ENCODE measurements at places on chromosomes 2 and 18.

DNA sequence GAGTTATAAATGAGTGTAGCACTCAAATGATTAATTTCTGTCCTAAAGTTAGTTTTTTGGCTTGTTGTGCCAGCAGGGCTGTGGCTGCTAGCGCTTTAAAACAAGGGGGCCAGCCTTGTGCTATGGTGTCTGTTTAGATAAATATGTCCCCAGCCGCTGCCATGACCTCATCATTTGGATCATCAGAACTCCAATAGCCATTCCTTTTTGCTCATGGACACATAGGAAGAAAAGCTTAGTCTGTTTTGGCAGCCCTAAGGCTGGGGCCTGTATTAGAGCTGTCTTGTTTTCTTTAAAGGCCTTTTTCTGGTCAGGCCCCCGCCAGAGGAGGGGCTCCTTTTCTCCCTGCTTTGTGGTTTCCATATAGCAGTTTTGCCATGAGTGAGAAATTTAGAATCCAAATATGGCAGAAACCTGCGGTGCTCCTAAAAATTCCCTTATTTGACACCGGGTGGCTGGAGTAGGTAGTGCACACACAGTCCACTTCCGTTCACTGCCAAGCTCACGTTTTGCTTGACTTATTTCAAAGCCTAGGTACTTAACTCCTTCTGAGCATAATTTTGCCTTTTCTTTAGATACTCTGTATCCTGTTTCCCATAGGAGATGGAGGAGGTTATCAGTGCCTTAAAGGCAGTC lies 60.4 kb upstream of the SLC35G4 start:
- DNase-seq, result no peak

GRCh38 chr2:234476766-234477165 lies 20.1 kb downstream of the ARL4C start:
- DNase-seq, result no peak

GRCh38 chr2:100801402-100801801 lies 18.5 kb upstream of the NPAS2 start:
- no peak for DNase-seq

DNA sequence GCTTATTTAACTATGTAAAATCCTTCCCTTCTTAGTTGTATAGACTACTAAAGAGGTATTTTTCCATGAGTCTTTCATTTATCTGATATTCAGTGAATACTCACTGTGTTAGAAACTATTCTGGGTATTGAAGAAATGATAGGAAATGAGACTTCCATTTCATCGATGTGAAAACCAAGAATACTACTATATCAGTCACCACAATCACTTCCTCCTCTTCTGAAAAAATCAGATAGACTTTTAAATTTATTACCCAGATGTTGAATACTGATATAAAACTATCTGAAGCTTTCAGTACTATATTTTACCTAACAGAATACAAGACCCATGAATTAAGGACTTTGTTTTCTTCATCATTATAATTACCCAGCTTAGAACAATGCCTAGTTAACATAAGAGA lies 1801.1 kb upstream of the CELF4 start:
- no peak for DNase-seq

DNA sequence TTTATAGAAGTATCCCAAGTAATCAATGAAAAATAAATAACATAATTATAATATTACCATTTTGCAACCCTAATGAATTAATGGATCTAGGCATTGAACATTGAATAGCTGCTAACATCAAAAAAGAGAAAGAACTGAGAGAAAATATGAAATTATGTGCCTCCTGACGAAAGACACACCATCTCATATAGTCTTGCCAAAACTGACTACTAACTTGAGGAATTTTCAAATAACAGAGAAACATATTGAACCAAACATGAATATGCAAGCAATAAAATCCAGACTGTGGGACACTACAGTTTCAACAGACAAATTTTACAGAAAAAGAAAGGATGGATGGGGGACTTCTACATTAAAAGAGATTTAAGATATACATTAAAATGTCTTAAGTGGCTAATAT lies 165.7 kb downstream of the WDPCP start:
- no peak for DNase-seq

- no peak for DNase-seq
These were observed 297.6 kb downstream of the CDCA7 start for GRCh38 chr2:173652311-173652710.

DNA sequence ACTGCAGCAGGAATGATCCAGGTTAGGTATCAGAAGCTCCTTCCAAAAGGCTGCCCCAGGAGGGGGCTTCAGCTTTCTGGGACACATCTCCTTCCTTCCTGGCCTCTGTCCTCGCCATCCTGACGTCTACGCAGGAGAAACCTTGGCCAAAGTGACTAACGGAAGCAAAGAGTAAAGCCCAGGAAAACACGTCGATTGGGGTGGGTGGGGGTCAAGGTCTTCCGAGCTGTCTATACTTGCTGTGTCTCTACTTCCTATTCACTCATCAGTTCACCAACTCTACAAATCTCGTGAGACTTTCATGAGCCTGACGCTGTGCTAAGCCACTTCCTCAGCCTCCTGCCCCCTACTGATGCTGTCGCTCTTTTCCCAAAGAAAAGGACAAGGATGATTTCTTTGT lies 212.6 kb downstream of the TNS1 start:
- no peak for DNase-seq

- DNase-seq, result no peak
These were observed 173.5 kb downstream of the ALK start for GRCh38 chr2:29747786-29748470.

GRCh38 chr2:70472221-70472890 lies 81.3 kb downstream of the TGFA start:
- DNase-seq, result no peak

DNA sequence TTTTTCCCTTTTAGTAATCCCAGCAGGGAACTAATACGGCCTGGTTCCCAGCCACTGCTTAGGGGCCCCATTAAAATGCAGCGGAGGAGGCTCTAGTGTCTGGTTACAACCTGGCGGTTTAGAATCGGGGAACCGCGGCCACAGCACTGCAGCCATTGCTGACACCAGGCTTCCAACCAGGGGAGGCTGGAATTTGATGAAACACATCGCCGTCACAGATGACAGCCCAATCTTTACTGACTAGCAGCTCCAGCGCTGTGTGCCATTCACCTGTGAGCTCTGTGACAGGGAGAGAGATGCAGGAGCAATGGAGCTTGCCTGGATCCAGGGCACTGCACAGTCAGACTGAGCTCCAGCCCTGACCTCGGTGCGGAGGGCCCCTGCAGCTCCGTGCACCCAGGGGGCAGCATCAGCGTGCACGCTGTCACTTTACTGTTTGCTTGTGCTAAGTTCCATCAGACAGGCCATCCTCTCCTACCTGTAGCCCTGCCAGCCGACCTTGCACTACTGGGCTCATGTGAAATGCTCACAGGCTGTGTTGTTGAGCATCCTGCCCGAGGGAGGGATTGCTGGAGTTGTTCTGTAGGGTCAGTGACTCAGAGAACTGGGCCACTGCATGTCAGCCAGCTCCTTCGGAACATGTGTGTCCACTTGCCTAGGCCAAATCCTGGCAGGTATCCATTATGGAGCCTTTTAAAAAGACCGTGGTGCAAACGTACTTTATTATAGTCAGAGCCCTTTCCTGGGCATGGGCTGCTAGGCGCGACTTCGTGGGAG lies 203.5 kb downstream of the SEPTIN10 start:
- no peak for DNase-seq

- no peak for DNase-seq
These were observed 11.7 kb upstream of the ANKRD53 start for GRCh38 chr2:70966681-70967080.

- no peak for DNase-seq
These were observed 77.0 kb upstream of the UBXN4 start for GRCh38 chr2:135664623-135665068.

- no peak for DNase-seq
These were observed 32.5 kb downstream of the FAM228A start for GRCh38 chr2:24207359-24207758.

DNA sequence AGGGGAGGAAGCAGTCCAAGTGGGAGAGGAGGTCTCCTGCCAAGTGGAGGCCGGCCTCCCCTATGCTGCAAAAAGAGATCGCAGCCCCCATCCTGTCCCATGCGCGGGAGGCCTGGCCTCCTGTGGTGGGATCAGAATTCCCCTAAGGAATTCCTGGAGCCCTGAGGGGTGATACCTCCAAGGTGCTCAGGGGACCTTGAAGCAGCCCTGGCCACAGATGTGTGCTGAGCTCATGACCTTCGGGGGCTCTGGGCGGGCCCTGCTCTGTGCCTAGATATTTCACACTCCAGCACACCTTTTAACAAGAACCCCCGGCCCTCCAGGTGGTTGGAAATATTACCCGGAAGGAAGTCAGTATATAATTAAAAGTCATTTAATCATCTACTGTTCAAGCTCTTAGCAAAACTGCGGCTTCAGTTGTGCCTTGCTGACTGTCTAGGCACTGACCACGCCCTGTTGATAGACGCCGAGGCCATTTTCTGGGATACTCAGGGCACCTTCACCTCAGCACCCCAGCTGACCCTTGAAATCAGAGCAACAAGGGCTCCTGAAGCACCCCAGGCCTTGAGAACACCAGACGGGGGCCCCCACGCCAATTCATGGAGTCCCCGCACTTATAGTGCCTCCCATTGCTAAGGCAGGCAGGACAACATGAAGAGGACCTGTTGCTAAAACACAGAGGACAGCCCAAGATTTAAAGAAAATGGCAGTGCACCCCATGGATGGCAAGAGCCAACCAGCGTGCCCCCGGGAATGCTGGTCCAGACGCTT lies 119.1 kb downstream of the NDUFA10 start:
- no peak for DNase-seq

DNA sequence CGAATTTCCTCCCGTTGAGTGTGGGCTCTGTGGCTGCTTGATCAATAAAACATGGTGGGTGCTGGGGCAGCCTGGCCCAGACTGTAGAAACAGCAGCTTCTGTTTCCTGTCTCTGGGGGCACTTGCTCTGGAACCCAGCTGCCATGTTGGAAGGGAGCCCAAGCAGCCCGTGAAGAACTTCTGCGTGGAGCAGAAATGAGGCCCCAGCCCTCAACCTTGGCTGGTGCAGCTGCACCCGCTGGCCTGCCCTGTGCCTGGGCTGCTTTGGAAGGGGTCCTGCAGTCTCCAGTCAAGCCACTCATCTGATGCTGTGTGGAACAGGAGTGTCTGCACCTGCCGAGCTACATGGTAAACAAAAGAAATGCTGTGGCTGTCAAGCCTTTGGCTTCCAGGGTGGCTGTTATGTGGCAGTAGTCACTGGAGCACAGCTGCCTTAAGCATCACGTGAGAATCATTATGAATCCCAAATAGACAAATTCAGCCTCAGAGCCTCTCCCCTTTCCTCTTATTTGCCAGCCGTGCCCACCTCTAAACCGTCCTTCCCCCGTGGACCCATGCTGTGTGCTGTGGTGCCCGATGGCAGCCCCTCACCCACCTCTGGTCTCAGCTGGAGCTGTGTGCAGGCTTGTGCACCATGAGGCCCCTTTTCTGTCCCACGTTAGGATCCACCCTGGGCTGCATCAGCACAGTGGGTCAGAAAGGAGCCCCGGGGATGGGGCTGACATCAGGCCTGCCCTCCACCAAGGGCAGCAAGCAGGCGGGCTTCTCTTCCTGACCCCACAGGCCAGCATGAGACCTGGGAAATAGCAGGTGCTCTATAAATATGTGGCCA lies 134.0 kb upstream of the HDAC4 start:
- DNase-seq, result no peak

GRCh38 chr2:147150241-147150635 lies 694.6 kb upstream of the ACVR2A start:
- DNase-seq, result no peak

DNA sequence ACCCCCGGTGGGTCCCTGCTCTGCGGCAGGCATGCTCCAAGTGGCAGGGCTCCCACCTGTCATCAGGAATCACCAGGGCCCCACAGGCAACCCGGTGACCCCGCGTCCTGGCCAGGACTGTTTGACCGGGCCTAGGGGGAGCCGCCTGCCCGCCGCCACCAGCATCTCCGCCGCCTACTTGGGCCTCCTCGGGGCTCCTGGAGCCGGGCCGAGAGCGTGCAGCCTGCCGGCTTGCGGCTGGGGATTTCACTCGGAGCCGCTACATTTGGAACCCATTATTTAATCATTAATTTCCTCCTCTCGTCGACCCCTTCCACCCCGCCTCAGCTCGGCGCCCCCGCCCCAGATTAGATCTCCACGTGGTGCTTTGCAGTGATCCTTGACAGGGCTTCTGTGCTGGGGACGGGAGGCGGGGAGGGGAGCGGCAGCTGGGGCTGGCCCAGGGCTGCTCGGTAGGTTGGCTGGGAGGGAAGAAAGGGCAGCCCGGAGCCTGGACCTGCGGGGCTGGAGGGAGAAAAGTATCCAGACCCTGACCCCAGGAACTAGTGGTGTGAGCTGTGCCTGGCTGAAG lies 295.4 kb downstream of the CYP26B1 start:
- DNase-seq, result no peak

GRCh38 chr18:12121175-12122042 lies 27.8 kb downstream of the ANKRD62 start:
- no peak for DNase-seq

DNA sequence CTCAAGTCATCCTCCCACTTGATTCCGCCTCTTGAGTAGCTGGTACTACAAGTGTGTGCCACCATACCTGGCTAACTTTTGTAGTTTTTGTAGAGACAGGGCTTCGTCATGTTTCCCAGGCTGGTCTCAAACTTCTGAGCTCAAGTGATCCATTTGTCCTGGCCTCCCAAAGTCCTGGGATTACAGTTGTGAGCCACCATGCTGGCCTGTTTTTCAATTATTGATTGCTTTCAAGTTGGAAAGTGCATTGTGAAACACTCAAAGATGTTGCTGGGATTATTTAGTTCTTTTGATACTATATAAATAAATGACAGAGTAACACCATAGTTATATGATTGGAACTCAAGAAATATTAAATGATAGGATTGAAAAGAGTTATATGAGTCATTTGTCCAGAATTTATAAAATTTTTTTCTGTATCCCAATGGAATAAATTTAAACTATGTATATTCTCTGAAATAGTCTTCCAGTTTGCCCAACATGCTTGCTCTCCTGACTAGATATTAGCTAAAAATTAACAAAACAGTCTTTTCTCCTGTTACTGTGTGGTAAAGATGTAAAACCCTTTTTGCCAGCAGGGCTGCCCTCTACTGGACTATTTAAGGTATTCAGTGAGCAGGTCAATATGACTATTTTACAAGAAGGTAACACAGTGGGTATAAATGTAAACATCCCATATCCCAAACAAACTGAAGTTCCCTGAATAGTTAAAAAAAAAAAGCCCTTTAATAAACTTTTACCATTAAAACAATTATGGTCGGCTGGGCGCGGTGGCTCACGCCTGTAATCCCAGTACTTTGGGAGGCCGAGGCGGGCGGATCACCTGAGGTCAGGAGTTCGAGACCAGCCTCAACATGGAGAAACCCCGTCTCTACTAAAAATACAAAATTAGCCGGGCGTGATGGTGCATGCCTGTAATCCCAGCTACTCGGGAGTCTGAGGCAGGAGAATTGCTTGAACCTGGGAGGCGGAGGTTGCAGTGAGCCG lies 42.7 kb downstream of the ACSL3 start:
- peak; percentile 48 for DNase-seq

- no peak for DNase-seq
These were observed 78.4 kb upstream of the CTDP1 start for GRCh38 chr18:79601234-79601633.

- DNase-seq, result no peak
These were observed 13.0 kb downstream of the AMER3 start for GRCh38 chr2:130768191-130768855.

- no peak for DNase-seq
These were observed at the start of gene PID1 for GRCh38 chr2:229270551-229271410. Gene PID1, minus strand, starts transcription at chr2:229271287. Its CDS starts 244 bp downstream, at chr2:229271043.
